ENCODE measurements at places on chromosomes 13 and 19. TPM values are rescaled to one million over a fixed set of nuclear protein-coding genes. Genes with fewer than 3 reads are reported as not detected.

- no peak for DNase-seq
These were observed 6.1 kb downstream of the RNF6 start for GRCh38 chr13:26216042-26216441.

DNA sequence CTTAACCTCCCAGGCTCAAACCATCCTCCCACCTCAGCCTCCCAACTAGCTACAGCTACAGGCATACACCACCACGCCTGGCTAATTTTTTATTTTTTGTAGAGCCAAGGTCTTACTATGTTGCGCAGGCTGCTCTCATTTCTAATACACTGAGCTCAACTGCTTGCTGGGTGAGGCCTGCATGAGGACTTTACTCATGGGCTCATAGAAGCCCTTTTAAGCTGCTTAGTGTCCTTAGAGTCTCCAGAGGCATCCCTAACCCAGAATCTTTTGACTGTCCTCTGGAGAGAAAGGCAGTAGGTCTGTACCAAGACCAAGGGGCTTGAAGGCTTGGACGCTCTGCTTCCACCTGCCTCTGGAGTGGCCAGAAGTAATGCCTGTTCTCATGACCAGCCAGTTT lies 141.6 kb downstream of the TM9SF2 start:
- DNase-seq, result no peak

DNA sequence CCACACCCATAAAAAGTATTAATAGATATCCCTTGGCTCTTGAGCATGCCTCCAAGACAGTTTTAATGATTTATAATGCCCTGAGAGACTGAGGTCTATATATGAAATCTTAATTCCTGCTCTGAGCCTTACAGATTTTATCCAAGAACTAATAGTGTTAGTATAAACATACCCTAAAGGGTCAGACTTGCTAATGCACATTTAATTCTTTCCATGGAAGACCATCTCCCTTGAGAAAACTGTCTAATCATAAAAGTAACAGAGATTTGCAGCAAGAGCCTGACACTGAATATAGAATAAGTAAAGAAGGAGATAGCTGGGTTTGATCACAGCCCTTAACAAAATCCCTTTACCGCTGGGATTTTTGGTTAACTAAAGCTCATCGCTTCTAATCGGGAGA lies 650.8 kb upstream of the KLF12 start:
- DNase-seq, result no peak

DNA sequence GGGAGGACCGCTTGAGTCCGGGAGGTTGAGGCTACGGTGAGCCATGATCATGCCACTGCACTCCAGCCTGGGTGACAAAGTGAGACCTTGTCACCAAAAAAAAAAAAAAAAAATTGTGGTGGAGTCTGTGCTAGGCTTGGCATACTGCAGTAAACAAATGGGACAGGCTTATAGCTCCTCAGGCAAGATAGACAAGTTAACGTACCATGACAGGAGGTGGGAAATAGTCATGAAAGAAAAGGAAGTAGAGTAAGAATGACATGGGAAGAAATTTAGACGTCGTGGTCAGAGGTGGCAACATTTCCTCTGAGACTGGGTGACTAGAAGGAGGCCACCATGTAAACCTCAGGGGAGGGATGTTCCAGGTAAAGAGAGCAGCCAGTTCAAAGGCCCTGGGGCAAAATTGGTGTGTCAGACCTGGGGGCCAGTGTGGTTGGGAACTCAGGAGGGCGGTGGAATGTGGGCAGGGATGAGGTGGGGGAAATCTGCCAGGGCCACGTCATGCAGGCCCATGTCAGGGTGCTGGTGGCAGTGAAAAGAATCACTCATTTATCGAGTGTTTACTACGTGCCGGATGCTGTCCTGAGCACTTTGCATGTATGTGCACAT lies 5.6 kb downstream of the SNRPA start:
- DNase-seq, result no peak

GRCh38 chr19:52140032-52140710 lies 433 bp upstream of the ZNF616 start:
- DNase-seq, result no peak

GRCh38 chr13:46211483-46212351 lies at the start of gene LRRC63:
Gene LRRC63, plus strand, starts transcription at chr13:46211928. Its CDS starts 1,107 bp downstream, at chr13:46213035.
- DNase-seq, result peak; percentile 57

- DNase-seq, result no peak
These were observed 473.4 kb downstream of the SLITRK5 start for GRCh38 chr13:88144580-88144979.

- DNase-seq, result peak; percentile 82
These were observed 4.0 kb upstream of the ZFP36 start for GRCh38 chr19:39402346-39403300.

GRCh38 chr13:50322006-50322405 lies 306.8 kb downstream of the KCNRG start:
- no peak for DNase-seq

DNA sequence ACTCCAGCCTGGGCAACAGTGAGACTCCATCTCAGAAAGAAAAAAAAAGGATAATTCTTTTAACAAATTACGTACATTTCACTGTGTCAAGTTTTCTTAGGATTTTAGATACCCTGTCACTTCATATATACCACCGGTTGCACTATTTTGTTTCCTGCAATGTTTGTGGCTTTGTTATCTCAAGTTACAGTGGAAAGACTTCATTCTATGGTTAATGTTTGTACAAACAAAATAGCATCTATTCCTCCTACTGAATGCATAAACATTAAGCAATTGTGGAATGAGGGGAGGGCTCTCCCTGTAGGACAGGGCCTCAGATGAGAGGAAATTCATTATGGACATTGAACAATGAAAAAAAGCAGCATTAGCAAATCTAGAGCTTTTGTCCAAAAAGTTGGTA lies 120.1 kb downstream of the DNAJC3 start:
- no peak for DNase-seq

DNA sequence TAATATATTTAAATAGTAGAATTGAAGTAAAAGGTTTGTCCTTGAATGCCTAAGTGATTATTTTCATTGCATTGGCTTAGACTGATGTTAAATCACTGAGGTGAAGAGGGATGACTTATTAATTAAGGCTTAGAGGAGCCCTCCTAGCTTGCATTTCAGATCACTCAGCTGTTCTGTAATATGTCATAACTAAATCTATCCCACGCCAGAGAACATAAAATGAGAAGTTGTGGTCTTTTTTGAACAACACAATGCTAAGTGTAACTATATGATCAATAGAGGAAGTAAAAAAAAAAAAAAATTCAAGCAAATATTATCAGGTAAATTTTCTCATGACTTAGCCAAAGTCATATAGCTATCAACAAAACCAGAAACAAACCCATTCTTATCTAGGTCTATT lies 752.2 kb downstream of the GPC5 start:
- no peak for DNase-seq

GRCh38 chr19:29318581-29318980 lies 105.6 kb upstream of the UQCRFS1 start:
- DNase-seq, result no peak

GRCh38 chr19:10669246-10669645 lies 15.1 kb downstream of the ILF3 start:
- no peak for DNase-seq

DNA sequence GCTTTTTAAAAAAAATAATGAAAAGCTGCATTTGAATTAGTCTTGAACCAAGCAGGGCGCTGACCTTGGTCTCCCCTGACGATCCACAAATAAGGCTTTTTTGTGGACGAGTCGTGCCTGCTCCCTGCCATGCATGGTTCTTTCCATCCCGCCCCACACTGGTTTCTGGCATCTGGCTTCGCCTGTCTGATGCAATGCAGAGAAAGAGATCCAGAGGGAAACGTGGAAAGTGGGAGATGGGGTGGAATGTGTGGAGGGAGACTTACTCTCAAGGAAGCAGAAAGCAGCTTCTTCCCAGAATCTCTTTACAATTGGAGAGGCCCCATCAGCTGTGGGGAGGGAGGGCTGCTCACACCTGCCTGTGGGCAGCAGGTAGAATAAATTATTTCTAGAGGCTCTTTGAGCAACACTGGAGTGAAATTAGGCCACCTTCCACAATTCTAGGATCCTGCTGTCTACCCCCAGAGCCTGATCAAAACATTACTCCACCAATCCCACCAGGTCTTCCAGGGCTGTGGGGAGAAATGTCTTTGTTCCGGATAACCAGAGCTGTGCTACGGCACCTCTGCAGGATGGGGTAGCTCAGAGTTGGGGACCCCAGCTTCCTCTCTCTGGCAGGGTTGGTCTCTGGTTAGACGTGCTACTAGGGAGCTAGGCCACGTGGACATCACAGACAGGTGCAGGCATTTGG lies 183.5 kb downstream of the UQCRFS1 start:
- DNase-seq, result no peak

GRCh38 chr13:97534540-97534939 lies 100.6 kb downstream of the RAP2A start:
- no peak for DNase-seq

DNA sequence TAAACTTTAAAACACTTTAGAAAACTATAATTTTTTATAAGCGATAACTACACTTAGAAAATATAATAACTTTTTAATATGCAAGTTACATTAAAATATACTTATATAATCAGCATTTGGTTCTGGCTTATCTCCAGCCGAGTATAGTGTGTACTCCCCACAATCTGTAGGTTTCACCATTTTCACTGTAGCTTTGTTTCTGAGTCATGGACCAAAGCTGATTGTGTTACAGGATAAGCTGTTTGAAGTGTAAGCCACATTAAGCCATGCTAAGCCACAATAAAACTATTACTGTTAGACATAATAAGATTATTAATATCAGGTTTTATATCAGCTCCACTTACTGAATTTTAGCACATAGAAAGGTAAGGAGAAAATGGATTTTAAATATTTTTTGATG lies 43.8 kb downstream of the CCDC122 start:
- peak; percentile 28 for DNase-seq

DNA sequence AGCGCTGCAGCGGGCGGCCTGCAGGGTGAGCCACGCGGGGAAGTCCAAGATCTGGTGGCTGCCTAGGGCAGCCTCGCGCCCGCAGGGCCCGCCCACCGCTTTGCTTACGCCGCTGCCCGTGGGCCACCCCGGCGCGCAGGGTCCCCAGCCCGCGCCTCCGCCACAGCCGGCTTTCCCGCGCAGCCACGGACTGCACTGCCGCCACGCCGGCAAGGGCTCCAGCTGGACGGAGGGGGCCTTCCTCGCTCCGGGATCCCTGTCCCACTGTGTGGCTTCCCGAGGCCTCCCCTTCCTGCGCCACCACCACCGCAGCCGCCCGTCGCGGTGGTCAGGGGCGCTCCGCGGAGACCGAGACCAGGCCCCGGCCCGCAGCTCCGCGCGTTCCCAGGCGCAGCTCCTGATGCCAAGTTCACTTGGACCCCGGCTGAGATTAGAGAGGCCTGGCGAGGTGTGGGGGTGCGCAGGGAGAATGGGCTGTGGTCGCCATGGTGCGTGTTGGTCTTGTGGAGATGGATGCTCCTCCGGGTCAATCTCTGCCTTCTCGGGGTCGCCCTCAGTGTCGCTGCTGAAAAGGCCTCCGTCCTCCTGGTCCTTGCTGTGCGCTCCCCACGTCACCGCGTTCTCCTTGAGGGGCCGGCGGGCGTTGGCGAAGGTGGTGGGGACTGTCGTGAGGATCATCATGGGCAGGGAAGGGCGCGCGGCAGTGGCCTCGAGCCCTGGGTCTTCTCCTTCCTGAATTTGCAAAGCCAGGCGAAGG lies 17.9 kb upstream of the RNF17 start:
- no peak for DNase-seq

DNA sequence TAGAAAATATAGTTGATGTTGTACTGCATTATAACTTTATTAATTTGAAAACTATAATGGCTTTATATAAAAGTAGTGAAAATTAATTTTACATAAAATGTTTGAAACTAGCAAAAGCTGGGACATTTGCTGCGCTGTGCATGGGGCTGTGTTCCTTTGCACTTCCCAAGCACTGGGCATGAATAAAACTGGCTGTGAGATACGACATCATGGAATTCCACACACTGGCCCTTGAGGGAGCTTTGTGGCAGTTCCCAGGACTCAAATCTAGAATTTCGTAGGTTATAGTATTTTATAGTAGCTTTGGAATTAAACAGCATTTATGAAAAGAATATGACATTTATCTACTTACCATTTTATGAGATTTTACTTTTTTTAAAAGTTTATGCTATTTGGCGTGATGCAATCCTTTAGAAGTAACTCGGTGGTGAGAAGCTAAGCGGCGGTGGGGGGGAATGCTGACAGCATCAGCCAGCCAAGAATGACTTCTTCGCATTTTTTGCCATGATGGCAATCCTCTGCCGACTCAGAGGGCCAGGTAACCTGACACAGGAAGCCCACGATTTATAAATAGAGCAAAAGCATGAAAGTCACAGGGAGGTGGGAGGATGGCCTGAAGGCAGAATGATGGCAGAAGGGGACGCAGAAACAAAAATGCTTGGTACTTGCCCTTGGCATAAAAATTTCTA lies 553.5 kb downstream of the MYO16 start:
- peak; percentile 16 for DNase-seq

GRCh38 chr13:42707586-42707985 lies 73.8 kb upstream of the FAM216B start:
- DNase-seq, result no peak

GRCh38 chr13:98141509-98142379 lies 1.1 kb upstream of the FARP1 start:
- no peak for DNase-seq

DNA sequence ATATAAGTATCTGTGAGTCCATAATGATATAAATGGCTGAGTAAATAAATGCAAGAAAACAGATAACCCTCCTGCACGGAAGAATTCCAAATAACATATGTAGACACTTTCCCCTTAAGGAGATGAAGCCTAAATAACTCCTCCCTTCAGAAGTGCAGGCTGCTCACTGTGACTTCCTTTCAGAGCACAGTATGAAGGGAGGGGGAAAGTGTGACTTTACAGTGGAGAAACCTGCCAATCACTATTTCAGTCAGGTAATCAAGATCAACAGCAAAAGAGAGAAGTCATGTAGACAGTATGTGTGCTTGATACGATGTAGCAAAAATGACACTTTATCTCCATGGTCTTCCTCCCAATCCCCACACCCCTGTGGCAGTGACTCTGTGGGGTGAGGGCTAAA lies 7.1 kb downstream of the GGACT start:
- DNase-seq, result no peak

- no peak for DNase-seq
These were observed 16.9 kb downstream of the PROSER1 start for GRCh38 chr13:39020853-39021462.

DNA sequence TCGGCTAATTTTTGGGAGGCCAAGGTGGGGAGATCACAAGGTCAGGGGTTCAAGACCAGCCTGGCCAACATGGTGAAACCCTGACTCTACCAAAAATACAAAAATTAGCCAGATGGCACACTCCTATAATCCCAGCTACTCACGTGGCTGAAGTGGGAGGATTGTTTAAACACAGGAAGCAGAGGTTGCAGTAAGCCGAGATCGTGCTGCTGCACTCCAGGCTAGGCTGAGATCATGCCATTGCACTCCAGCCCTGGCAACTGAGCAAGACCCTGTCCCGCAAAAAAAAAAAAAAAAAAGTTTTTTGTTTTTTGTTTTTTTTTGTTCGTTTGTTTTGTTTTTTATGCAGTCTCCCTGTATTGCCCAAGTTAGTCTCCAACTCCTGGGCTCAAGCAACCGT lies 21.2 kb downstream of the MAST1 start:
- DNase-seq, result no peak

GRCh38 chr19:19606021-19606420 lies 12.5 kb downstream of the PBX4 start:
- peak; percentile 92 for DNase-seq

Gene KLK1
- total RNA-seq, result not detected

Gene TEAD2
- 37.1 TPM for total RNA-seq

Gene FBN3
- total RNA-seq, result not detected

Gene SYNE4
- 0.29 TPM for total RNA-seq

Gene TNFAIP8L1
- total RNA-seq, result 7.5 TPM

Gene MBD3L2
- not detected for total RNA-seq

Gene PTGIR
- 1.1 TPM for total RNA-seq

Gene ZNF527
- 3.4 TPM for total RNA-seq

Gene TNFSF13B
- total RNA-seq, result not detected

Gene RFC3
- total RNA-seq, result 58.9 TPM

Gene GPC6
- total RNA-seq, result 5.1 TPM

Gene A1BG
- total RNA-seq, result 10.7 TPM

Gene GJB6
- not detected for total RNA-seq
